ENCODE measurements at places on chromosomes 6 and 20.

DNA sequence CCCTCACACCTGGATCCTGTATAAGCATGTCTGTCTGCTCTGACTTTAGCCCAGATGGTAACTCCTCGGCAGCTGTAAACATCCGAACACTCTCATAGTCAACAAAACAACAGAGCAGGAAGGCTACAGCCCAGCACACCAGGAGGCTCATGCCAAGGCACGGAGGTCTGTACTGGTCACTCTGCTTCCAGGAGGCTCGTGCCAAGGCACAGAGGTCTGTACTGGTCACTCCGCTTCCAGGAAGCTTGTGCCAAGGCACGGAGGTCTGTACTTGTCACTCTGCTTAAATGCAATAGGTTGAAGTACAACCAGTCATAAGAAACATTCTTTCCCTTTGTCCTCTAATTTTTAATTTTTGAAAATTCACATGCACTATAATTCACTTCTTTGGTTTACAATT lies 190.1 kb upstream of the CDH4 start:
- DNase-seq: no peak

DNA sequence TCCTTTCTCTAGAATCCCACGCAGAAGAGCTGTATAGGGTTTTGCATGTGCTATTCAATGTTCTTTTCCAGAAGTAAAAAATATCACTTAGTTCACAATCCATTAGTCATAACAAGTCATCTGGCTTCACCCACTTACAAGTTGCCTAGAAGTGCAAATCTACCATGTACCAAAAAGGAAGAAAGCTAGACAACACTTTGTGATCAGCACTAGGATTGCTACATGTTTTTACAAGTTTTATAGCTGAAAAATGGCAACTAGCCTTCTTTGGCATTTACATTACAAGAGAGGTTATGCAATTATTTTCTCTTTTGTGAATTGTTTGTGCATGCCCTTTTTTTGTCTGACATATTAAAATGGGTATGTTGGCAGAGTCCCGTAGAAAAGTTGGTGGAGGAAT lies 85.6 kb upstream of the PTPRK start:
- no peak for DNase-seq

DNA sequence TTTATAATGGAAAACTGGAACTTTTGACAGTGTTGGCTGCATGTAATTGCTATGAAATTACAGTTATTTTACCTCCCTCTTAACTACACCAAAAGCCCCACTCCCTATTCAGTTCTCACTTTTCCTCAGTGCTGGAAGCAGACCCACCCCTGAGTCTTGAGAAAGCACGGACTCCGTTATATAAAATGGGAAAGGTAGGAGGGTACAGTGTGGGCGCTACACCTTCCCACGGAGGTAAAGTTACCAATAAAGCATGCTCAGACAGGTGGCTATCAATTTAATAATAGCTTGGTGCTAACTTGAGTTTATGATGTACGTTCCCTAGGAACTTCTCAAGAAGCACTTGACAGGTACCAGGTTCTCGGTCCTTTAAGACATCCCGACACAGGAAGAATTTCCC lies 59.0 kb downstream of the CLIC5 start:
- DNase-seq: no peak

DNA sequence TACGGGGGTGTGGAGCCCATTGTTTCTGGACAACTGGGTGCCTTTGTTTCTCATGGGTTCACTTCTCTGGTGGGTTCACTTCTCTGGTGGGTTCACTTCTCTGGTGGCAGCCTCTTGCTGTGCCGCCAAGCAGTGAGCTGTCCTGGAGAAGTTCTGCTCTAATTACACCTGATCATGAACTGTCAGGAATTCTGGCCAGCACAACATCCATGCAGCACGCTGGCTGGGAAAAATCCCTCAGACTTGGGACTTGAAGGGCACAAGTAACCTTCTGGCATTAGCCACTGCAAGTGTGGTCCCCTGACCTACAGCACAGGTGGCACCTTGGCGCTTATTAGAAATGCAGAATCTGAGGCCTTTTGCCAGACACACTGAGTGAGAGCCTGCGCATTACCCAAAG lies 752.5 kb downstream of the QKI start:
- DNase-seq: no peak

DNA sequence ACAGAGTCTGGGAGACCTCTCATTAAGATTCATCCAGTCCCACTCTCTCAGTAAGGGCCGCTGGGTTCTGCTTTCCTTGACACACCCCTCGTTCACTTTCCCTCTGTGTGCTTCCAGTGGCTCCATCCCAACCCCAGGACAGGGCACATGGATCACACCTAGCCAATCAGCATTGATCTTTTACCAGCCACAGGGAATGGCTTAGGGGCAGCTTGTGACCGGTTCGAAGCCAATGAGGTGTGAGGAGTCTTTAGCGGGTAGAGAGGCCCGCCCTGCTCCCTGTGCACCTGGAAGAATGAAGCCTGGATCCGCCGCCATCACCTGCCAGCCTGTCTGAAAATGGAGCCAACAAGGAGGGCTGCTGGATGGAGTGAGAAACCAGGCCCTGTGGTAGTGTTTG lies 35.2 kb upstream of the OVOL2 start:
- DNase-seq: no peak

DNA sequence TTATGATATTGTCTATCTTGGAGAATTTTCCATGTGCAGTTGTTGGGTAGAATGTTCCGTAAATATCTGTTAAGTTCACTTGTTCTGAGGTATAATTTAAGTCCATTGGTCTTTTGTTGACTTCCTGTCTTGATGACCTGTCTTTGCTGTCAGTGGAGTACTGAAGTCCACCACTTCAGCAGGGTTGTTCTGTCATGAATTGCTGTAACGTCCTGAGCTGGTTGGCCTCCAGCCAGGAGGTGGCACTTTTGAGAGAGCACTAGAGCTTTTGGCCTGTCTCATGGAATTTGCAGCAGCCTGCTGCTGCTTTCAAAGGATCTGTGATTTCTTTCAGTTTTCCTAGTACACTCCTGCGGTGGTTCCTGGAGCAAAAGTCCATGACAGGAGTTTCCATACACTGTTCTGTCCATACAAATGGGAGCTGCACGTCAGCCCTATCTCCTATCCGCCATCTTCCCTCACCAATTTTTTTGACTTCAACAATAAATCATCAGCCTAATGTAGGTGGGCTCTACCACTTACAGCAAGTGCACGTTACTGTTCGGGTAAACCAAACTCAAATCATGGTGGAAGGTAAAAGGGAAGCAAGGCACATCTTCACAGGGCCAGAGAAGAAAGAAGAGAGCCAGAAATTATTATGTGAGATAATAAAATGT lies 46.9 kb upstream of the TRERF1 start:
- DNase-seq: peak; percentile 23

DNA sequence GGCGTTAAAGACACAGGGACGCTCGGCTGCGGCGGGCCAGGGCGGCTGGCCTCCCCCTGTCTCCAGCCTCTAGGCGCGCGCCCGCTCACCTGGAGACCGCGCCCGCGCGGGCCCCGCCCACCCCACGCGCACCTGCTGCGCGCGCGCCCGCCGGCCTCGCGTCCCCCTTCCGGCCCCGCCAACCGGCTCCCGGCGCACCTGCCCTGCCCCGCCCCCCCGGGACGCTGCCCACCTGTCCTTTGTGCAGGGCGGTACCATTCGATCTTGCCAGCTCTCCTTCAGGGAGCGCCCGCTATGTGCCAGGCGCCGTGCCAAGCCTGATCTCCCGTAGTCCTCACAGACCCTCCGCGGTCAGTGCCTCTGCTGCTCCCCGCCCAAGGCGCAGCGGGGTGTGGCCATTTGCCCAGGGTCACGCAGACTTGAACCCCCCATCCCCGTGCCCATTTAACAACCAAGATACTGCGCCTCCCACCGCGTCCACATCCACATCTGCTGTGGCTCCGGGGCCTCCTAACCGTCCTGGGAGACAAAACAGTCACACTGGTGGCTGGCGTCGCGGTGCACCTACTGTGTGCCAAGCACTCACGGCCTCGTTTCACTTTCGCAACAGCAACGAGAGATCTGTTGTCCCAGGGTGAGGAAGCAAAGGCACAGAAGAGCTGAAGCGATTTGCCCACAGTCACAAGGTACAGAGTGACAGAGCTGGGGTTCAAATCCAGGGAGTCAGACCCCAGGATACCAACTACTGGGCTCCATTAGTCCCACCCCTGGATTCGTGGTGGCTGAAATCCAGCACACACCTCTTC lies 48.1 kb downstream of the NOL4L start:
- peak; percentile 73 for DNase-seq

- peak; percentile 12 for DNase-seq
Measured at GRCh38 chr6:112827793-112828192, 480.7 kb downstream of the RFPL4B start.

GRCh38 chr20:10646886-10647420 lies 26.8 kb downstream of the JAG1 start:
- DNase-seq: no peak

DNA sequence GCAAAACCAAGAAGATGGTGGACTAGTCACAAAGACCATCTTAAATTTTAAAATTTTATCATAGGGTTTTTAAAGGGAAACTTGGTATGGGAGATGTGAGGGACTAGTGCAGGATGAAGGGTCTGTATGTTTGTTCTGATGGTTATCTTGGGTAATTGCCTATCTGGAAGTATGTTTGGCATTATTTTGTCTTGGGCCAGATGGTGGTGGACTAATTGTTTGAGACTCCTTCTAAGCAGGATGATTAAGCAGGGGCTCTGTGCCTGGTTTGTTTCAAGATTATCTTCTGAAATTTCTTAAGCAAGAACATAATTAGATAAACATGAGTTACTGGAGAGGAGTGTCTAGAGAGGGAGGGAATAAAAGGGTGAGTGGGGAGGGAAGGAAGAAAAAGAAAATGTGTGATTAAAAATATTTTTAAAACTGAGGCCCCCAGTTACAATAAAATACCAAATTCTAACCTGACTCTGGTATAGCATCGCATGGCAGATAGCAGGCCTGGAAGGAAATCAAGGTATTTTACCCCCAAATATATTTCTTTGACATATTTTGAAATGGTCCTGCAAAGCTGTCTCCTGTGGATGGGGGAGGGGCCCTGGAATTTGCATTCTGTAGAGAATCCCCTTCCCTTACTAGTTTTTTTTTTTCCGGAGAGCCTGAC lies 49.9 kb upstream of the FAM184A start:
- no peak for DNase-seq

DNA sequence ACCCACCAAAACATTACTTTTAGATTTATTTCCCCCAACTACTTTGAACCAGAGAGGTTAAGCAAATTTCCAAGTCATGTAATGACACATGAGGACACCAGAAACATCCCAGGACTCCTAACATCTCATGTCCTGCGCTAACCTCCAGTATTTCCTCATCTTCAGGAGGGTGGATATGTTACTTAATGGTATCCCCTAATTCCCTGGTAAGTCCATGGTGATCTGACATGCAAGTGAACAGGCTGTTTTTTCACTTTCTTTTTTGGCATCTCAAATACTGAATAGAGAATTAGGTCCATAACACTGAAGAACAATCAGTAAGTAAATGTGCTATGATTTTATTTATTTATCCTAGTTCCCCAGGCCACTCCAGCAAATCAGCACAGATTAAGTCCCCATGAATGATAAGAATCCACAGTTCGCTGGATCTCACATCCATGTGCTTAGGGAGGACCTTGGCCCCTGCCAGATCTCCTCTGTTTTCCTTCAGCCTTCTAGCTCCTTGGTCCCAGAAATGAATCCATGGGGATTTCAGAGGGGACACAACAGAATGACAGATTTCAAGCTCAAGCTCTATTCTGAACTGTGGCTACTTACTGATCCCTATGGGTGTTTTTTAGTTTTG lies 334.6 kb downstream of the CDC5L start:
- no peak for DNase-seq

- no peak for DNase-seq
Measured at GRCh38 chr6:129785047-129785755, 75.2 kb upstream of the ARHGAP18 start.

DNA sequence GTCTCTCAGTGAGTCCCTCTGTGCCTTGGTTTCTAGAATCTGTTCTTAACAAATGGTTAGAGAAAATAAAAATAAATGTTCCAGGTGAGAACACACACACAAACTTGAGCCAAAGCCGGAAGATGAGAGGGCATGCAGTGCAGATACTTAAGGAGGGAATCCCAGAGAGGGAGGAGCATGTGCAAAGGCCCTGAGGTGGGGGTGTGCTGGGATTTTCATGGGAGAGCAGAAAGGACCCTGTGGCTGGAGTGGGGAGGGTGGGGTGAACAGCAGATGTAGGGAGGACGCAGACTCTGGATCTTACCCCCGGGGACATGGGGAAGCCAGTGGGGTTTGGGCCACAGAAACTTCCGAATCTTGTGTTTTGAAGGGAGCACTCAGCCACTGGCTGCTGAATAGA lies 17.5 kb downstream of the TFAP2C start:
- no peak for DNase-seq

DNA sequence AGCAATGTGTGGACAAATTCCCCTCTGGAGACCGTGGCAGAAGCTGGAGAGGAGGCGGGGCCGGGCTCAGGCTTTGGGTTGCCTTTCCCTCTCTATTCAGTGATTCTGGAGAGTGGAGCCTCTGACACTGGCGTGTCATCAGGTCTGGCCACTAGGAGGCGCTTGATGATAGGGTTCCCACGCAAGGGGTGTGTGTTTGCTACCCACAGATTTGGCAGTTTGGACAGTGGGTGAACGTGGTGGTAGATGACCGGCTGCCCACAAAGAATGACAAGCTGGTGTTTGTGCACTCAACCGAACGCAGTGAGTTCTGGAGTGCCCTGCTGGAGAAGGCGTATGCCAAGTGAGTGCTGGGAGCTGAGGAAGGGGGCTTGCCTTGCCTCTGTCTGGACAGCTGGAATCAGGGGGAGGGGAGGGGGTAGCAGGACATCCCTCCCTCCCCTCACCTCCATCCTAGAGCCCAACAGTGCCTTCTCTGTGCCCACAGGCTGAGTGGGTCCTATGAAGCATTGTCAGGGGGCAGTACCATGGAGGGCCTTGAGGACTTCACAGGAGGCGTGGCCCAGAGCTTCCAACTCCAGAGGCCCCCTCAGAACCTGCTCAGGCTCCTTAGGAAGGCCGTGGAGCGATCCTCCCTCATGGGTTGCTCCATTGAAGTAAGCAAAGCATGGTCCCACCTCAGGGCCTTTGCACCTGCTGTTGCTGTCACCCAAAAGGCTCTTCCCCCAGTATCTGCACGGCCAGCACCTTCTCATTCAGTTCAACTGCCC lies 14.3 kb downstream of the CAPN11 start:
- peak; percentile 87 for DNase-seq

DNA sequence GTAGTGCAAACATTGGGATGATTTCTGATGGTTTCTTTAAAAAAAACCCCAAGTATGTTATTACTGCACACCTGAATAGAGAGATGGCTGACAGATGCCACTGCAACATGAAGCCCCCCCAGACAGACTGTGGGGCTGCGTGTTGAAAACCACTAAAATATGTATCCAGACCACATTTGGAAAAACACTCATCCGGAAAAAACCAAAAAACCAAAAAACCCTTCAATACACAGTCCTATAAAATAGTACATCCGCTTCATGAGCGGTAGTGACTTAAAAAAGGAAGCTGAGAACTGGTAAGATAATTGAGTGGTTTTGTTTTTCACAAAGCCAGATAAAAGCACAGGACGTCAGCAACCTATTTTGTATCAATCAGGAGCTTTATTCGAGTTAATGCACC lies 47.1 kb upstream of the EDN3 start:
- no peak for DNase-seq

- DNase-seq: no peak
Measured at GRCh38 chr20:39607141-39607540, 645.0 kb downstream of the DHX35 start.
